PC-3 (cell line): ENCODE measurements at places on chromosomes 5 and 9. TPM values are rescaled to one million over a fixed set of nuclear protein-coding genes. Genes with fewer than 3 reads are reported as not detected.

The EIF4EBP3 gene
- total RNA-seq, result not detected in 2 replicates

GRCh38 chr5:80122579-80122978, 87.4 kb downstream of the THBS4 start:
- DNase-seq, result no peak

- DNase-seq, result no peak
Measured at GRCh38 chr9:86602715-86603114, 248.5 kb upstream of the TUT7 start.

DNA sequence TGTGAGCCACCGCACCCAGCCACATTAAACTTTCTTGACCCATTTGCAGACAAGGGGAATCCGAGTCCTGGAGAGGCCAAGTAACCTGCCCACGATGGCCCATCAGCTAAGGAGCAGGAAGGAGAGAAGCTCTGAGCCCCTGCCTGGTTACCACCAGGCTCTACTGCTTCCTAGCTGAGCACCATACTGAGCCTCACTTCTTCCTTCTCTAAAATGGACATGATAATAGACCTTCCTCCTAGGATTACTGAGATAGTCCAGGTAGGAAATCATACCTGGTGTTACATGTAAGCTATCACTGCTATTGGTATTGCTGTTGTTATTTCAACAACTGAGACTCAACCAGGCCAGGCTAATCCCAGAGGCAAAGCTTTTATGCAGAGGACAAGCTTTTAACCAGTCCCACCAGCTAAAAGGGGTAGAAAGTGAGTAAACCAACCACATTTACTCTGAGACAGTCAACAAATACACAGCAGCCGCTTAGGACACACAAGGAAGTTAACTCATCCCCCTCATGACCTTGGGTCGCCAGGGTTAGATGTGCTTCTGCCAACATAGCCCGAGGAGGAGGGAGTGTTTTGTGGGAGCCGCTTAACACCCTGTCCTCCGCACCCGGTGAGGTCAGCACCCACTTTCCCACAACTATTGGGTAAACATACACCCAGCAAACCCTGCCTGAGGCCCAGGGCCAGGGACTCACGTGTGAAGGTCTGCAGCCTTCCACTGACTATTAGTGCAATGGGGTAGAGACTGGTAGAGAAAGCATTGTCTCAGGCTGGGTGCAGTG, 20.6 kb upstream of the PTGES start:
- peak; percentile 87 for DNase-seq
